Forelimb muscle (tissue), 1 donor: ENCODE measurements at places on chromosomes 2 and 18.

GRCh38 chr2:71464389-71464788 is 11.0 kb downstream of the DYSF start:
- DNase-seq: no peak

DNA sequence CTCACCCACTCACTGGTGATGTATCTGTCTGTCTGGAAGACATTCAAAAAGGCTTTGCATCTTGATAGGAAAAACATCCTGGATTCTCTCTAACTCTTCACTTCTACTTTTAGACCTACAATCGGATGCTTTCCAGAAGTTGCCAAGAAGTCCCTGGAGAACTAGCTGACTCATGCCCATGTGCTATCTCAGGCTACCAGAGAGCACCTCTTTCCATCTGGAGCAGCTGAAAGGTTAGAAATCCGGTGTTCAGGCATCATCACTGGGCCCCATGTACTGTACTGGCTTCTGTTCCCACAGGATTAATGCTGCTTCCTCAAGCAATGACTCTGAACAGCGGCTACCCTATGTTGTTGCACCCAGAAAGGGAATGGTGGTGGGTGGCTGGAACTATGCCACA is 259.0 kb downstream of the NBAS start:
- DNase-seq: no peak

- no peak for DNase-seq
Measured at GRCh38 chr2:119531292-119531691, 7.0 kb upstream of the SCTR start.

GRCh38 chr2:159497847-159498246 is 118.5 kb downstream of the BAZ2B start:
- no peak for DNase-seq

DNA sequence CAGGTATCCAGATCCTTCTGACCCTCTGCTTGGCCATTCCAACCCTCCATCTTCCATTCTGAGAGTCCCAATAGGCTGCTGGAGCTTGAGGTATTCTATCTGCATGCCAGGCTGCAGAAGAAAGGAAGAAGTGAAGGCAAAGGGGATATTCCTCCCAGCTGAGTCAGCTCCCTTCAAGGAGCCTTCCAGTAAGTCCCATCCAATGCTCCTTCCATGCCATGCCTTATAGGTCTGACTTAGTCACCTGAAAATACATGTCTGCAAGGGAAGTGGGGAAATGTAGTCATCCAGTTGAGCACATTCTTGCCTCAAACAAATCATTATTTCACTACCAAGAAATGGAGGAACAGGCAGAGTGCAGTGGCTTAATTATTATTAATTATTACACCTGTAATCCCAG is 464.6 kb downstream of the CNTNAP5 start:
- DNase-seq: no peak

DNA sequence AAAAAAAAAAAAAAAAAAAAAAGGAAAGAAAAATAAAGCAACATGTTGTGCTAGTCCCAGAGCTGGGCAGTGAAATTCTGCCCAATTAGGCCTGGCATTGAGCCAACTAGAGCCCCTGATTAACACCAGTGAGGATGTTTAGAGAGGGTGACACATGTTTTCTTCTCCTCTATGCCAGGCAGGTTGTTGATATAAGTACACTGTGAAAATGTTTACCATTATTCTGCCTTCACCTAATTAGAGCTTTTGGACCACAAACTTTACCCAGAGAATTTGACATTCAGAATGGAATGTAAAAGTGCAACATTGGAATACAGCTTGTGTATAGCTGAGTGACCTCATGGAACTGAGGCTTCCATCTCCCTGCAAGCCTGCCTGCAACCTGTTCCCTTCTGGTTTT is 95.9 kb upstream of the MSH2 start:
- DNase-seq: no peak

DNA sequence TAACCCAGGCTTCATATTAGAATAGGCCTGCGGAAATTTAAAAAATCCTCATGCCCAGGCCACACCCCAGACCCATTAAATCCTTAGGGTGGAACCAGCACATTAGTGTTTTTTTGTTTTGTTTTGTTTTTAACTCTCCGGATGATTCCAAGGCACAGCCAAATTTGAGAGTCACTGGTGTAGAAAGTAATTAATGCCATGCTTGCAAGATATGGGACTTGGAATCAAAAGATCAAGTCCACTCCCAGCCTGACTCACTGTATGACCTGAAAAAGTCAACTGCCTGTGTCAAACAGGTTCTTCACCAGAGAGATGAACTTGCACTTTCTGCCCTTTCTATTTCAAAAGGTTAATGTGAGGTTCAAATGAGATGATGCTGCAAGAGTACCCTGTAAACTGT is 310.3 kb upstream of the LYPD1 start:
- DNase-seq: no peak

- DNase-seq: no peak
Measured at GRCh38 chr2:219218217-219218731, 484 bp downstream of the ABCB6 start.

- no peak for DNase-seq
Measured at GRCh38 chr2:160201849-160202539, 1.9 kb upstream of the ITGB6 start.

DNA sequence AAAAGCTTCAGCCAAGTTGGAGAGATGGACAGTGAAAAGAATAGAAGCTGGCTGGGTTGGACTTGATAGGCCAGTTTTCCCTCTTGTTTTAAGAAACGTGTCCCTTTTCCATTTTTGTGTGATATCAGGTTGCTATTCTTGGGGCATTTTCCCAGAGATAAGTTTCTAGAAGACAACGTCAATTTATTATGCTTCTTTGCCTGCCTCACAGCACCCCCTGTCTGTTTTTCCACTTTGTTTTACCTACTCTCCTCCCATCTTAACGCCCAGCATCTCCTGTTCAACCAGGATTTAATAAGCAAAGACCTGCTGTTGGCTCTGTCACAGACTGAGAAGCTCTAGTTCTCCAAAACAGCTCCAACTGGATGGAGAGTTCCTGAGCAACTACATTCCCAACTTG is 317.8 kb upstream of the ZNF521 start:
- DNase-seq: no peak
